ENCODE measurements at places on chromosomes 6 and 20. TPM values are rescaled to one million over a fixed set of nuclear protein-coding genes. Genes with fewer than 3 reads are reported as not detected.

Gene BNIP5
- not detected for total RNA-seq

DNA sequence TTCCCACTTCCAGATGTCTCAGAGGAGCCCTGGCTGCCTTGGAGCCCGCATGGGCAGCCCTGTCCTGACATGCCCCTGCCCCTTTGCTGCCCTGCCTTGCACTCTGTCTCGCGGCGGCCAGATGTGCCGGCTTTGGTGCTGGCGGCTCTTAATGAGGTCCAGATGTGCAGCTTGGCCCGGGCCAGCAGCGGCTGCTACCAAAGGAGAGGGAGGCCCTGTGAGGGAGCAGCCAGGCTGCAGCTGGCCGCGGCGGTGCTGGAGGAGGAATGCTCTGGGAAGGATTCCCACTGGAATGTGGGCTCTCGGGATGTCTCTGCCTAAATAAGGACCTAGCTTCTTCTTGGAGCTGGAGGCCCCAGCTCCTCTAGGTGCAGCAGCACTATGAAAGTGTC lies 72.4 kb downstream of the FGD2 start:
- peak; percentile 94 for DNase-seq

Gene ACAT2
- 6.4 TPM for total RNA-seq

GRCh38 chr6:168726312-168726856 lies 285.4 kb downstream of the SMOC2 start:
- no peak for DNase-seq

DNA sequence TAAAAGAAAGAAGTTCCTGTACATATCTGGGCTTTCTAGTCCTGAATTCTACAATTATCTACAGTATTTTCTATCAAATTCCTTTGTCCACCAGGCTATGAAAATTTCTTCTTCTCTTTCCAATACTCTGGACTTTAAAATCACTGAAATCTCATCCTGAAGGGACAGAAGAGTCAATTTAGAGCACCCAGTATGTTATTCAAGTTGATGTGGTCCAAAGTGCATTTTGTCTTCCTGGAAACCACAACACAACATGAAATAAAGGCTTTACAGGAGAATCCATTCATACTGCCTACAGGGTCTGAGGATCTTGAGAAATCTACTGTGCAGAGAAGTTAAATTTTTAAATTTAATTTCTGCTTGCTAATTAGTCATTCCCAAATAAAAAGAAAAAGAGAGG lies 94.9 kb upstream of the ADGRF1 start:
- DNase-seq, result no peak

Gene PRL
- total RNA-seq, result not detected

DNA sequence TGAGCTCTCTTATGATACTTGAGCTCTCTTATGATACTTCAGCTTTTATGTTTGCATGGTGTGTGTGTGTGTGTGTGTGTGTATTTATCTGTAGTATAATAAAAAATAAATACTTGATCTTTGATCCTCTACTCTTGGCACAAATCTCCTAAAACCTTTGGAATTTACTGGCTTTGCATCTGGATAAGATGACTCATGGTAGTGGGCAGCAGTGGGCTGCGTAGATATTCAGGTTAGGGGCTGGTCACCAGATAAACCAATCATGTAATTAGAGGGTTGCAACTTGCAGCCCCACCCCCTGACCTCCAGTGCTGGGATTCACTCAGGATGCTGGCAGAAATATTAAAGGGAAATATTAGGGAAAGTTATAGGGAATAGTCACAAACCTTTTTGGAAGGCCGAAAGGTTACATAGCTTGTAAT lies 151.9 kb upstream of the COL21A1 start:
- DNase-seq, result no peak

Gene SYNDIG1
- 8.6 TPM for total RNA-seq

DNA sequence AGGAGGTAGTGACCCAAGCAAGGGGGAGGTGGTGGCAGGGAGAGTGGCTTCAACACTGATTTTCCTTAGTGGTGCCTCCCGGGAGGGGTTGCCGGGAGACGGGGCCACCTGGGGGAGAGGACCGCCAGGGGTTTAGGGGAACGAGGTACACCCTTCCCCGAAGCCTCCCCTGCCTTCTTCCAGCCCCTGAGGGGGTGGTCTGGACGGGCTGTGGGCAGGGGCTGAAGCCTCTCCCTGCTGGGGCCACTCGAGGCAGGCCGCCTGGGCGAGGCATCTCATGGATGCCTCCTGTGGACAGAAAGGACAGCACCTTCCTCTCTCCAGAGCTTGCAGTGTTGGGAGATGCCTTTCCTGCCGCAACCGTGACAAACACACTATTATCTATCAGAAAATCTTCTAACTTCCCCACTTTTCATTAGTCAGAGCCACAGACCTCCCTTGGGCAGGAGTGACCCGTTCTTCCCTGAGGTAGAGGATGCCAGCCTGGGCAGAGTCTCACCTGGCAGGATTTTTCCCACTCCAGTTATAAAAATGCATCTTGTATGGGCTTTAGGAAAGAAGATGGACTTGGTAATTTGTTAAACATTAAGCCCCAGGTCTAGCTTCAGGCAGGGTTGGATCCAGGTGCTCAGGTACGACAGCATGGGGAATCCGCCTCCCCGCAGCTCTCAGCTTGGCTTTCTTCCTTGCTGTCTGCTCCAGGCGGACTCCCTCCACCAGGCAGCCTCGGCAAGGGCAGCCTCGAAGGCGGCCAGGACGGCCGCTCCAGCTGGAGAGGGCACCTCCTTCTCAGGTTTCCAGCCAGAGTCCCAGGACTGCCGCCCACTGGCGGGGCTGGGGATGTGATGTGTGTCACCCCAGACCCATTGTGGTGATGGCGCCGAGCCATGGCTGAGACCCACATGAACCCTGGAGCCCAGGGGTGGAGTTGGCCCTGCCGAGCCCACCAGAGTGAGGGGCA lies 11.0 kb downstream of the HRH3 start:
- DNase-seq, result peak; percentile 14

DNA sequence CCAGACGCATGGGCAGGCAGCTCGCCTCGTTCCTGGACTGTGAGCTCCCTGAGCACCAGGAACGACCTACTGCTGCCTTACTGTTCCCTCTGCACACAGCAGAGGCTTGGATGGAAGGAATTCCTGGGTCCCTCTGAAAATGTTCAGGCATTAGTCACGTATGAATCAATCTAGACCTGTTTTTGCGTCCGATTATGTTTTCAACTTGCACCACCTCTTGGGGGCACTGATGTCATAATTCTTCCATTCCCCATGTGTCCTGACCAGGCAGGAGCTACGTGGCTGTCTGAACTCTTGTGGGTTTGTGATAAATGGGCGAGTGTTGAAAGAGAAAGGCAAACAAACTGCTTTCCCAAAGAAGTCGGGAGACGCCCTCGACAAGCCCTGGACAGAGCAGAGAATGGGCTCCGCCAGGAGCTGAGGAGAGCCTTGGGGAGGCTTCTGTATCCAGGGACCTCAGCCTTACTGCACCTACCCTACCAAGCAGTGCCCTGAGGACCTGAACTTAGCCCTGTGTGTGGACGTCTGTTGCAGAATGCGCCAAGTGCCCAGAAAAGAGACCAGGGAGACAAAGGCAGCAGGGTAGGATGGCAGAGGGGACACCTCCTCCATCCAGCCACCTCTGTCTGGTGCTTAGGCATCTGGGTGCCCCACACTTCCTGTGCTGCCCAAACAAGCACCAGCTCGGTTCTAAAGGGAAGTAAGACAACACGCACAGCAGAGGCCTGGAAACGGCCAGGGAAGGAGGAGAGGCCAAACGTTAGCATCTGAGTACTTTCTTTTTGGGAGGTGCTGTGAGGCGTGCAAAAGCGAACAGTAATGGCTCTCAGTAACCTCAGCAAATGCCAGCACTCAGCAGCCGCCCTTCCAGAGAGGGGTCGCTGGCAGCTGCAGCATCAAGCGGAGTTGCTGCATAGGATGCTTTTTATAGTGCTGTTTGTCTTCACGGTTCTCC lies 124.2 kb downstream of the LY86 start:
- DNase-seq, result peak; percentile 92

- DNase-seq, result peak; percentile 52
Observed at GRCh38 chr6:132161283-132161682, 210.1 kb upstream of the CCN2 start.

Gene SERPINB6
- total RNA-seq, result 89.5 TPM

GRCh38 chr6:52009466-52010140 lies 77.8 kb downstream of the PKHD1 start:
- no peak for DNase-seq

DNA sequence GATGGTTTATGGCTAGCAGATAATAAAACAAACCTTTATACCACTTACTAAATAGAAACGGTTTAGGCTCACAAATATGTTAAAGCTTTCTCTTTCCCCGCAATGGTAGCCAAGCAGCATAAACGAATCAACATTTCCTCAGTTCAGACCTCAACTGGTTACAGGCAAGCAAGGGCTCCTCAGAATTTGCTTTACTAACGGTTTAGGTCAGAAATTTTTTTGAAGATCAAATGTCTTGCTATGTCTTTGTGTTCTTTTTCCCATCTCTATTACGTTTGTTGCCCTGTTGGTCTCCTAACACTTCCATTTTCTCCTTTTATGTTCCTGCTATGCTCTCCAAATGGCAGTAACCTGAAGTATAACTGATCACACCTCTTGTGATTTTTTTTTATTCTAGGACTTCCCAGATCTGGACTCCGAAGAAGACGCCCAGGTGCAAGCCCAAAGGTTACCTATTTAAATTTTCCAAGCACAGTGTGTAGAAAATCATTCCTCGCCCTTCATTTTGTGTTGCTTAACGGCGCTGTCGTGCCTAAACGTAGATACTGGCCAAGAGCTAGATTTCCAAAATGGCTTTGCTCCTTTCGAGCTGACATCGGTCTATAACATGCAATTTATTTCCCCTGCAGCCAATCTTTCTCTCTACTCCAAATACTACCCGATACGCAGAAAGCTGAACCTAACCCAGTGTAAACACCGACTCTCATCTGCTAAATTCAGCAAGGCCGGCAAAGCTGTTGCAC lies 717 bp upstream of the ASF1A start:
- DNase-seq, result peak; percentile 90

DNA sequence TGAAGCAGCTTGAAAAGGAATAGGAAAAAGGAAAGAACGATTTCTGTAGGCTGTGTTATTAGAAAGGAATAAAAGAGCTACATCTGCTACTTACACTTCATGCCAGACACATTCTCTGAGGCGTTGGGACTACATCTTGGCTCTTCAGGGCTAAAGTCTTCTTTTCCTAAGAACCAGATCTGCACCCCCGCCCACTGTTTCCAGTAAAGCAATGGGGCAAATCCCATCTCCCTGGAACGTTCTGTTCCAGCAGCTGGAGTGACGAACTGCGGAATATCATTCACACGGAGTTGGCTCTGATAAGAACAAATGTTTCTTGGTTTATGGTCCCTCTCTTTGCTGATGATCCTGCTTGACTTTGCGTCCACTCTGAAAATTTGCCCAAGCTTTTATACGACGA lies 26.9 kb downstream of the FAM50B start:
- peak; percentile 41 for DNase-seq

Gene RNF217
- 42.2 TPM for total RNA-seq

- no peak for DNase-seq
Observed at GRCh38 chr6:25829375-25829774, 2.5 kb downstream of the SLC17A1 start.

Gene MLN
- not detected for total RNA-seq

GRCh38 chr6:154039231-154039842 lies at the start of gene OPRM1:
OPRM1 (plus strand) TSS chr6:154039240; CDS start chr6:154039545, 305 bp downstream.
- peak; percentile 85 for DNase-seq

- no peak for DNase-seq
Observed at GRCh38 chr6:14762077-14762476, 483.8 kb upstream of the JARID2 start.

Data from tongue (tissue), 3 donors.